Activated T-cell treated with anti-CD3 and anti-CD28 coated beads, Interleukin-2, amount 50 U/mL, for 48 hours (primary cell): ENCODE measurements at places on chromosomes 4 and X.

- DNase-seq: peak; percentile 48
These were observed at the start of gene TCEAL1 for GRCh38 chrX:103628386-103629317. Gene TCEAL1 (plus strand): TSS chrX:103628975. CDS start chrX:103629917, 942 bp downstream.

- DNase-seq: peak; percentile 57
These were observed 833.9 kb upstream of the PRKX start for GRCh38 chrX:4547213-4547836.

DNA sequence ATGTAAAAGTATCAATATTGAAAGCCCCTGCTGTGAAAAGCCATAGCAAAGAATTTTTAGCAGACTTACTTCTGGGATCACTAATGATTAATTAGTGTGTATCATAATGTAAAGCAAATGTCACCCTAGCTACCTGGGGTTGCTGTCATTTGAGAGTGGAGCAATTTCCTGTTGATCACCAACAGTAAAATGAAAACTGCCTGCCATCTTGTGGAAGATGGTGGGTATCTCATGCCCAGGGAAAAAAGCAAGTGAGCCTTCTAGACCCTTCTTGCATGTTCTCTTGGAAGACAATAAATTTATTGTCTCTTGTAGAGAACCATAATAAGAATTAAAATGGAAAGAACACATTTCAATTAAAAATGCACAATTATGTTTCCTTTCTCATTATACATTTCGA is 360.2 kb downstream of the ZIC3 start:
- no peak for DNase-seq

- no peak for DNase-seq
These were observed 605.5 kb upstream of the PITX2 start for GRCh38 chr4:111228396-111228795.

- no peak for DNase-seq
These were observed 33.7 kb upstream of the SHISA3 start for GRCh38 chr4:42363614-42364013.

GRCh38 chrX:137549073-137549472 is 16.9 kb upstream of the ZIC3 start:
- no peak for DNase-seq

DNA sequence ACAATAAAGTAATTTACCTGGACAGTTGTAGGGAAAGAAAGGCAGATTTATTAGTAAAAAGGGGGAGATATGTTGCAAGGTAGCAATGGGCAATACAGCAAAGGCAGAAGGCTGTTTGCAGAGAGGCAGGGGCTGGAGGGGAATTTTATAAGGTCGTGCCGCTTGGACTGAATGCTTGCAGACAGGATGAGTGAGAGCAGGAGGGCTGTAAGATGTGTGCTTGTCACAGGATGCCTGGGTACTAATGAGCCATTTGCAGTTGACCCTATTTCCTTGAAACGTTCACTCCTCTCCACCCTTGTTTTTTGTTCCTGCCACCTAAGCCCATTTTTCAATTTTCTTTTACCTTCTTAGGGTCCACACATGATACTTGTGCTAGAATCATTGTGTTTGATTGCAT is 214.7 kb downstream of the TRAM1L1 start:
- DNase-seq: no peak

DNA sequence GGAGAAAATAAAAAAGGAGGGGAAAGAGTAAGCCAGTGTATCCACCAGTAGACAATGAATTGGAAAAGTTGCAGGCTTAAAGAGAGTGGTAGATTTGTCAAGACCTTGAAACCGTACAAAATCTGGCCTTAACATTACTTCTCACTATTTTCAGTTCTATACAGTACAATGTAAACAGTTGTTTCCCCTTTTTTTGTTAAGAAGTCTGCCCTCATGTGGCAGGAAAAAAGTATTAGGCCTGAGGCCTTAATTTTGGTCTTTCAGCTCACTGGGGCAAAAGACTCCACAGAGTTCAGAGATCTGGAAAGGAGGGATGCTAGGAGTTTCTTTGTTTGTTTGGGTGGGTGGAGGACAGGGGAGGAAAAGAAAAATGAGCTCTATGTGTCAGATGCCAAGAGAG is 92.8 kb upstream of the CCDC160 start:
- no peak for DNase-seq

- no peak for DNase-seq
These were observed 19.2 kb downstream of the TMEM131L start for GRCh38 chr4:153485359-153485758.

- peak; percentile 56 for DNase-seq
These were observed at the start of gene COX7B for GRCh38 chrX:77899081-77899828. Gene COX7B (plus strand): TSS chrX:77899468. CDS start chrX:77899554, 86 bp downstream.

GRCh38 chr4:124641715-124642381 is 70.7 kb downstream of the ANKRD50 start:
- no peak for DNase-seq
